IMR-90 (cell line): ENCODE measurements at places on chromosomes 12 and 14. TPM values are rescaled to one million over a fixed set of nuclear protein-coding genes. Genes with fewer than 3 reads are reported as not detected.

GRCh38 chr12:26919216-26919555 is 18.6 kb downstream of the INTS13 start:
- no peak for DNase-seq

DNA sequence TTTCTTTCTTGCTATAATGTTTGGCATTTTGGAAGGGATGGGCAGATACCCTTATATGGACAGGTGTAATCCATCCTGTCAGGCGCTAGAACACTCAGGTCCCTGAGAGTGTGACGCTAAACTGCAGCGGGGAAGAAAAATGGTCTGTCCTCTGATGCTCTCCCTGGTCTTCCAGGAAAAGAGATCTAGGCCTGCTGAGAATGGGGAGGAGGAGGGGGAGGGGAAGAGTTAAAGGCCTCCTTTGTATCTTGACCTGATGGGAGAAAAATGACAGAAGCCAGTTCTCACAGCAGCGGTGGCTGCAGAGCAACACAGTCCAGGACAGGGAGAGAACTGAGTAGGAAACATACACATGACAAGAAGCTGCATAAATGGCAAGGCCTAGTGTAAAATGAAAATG is 61.1 kb downstream of the RPS6KA5 start:
- DNase-seq = no peak

The DPPA3 gene
- polyA plus RNA-seq = not detected in 2 replicates

- DNase-seq = no peak
Measured at GRCh38 chr12:10223208-10223607, 10.5 kb downstream of the GABARAPL1 start.

The ZC2HC1C gene
- polyA plus RNA-seq = 0.15 and 0.36 TPM in 2 replicates

The STON2 gene
- not detected in 2 replicates for polyA plus RNA-seq
